ENCODE measurements at places on chromosomes 5 and 9. TPM values are rescaled to one million over a fixed set of nuclear protein-coding genes. Genes with fewer than 3 reads are reported as not detected.

The GRXCR2 gene
- not detected for total RNA-seq

The BTNL3 gene
- total RNA-seq = not detected

The GRAMD2B gene
- 7.6 TPM for total RNA-seq

GRCh38 chr9:5835808-5836207 is 2.9 kb upstream of the ERMP1 start:
- no peak for DNase-seq

GRCh38 chr9:14768405-14769229 is 46.1 kb upstream of the CER1 start:
- no peak for DNase-seq

- peak; percentile 82 for DNase-seq
Measured at GRCh38 chr5:139808481-139809330, 13.1 kb downstream of the PSD2 start.

The NEUROG1 gene
- not detected for total RNA-seq

DNA sequence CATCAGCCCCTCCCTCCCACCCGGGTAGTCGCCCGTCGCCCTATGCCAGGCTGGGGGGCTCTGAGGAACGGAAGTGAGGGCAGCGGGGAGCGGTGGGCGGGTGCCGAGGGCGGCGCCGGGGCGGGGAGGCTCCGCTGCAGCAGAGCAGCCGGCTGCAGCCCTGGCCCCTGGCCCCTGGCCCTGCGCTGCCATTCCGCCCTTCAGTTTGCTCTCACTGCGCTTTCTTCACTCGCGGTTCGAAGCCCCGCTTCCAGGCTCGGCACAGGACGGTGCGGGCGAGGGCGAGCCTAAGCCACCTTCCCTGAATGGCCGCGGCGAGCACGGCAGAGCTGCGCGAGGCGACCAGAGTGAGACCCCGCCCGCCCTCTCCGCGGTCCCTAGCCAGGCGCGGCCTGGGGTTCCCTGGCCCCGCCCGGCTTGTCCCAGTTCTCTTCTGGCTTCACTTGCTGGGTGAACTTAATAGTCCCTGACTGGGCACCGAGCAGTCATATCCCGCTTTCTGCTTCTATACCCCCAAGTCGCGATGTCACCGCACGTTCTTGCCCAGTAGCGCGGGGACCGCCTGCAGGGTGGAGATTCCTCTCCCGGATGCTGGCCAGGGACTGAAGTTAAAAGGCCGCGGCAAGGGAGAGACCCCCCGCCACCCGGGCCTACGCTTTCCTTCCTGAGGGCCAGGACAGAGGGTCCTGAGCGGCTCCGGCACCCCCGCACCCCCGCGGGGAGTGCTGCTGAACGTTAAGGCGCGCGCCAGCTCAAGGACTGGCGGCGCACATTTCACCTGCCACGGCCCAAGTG is 623 bp upstream of the TRIM36 start:
- no peak for DNase-seq

- no peak for DNase-seq
Measured at GRCh38 chr9:8429768-8430167, 630.2 kb upstream of the DMAC1 start.
